ENCODE measurements at places on chromosomes 13 and 19.

DNA sequence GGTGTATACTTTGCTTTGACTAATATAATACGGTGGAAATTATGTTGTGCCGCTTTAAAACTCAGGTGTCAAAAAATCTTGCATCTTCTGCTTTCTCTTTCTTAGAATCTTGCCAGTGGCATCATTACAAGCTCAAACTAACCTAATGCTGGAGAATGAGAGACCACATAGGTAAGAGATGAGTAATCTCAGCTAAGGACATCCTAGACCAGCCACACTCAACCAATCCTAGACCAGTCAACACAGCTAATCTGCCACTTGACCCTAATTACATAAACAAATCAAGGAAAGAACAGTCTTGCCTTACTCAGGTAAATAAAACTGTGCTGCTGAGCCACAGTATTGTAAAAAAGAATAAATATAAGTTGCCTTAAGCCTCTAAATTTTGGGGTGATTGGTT lies 1323.9 kb upstream of the SPRY2 start:
- DNase-seq = no peak

- no peak for DNase-seq
Observed at GRCh38 chr19:17806945-17807344, 12.0 kb downstream of the B3GNT3 start.

GRCh38 chr13:78286748-78287147 lies 316.6 kb downstream of the POU4F1 start:
- DNase-seq = no peak

DNA sequence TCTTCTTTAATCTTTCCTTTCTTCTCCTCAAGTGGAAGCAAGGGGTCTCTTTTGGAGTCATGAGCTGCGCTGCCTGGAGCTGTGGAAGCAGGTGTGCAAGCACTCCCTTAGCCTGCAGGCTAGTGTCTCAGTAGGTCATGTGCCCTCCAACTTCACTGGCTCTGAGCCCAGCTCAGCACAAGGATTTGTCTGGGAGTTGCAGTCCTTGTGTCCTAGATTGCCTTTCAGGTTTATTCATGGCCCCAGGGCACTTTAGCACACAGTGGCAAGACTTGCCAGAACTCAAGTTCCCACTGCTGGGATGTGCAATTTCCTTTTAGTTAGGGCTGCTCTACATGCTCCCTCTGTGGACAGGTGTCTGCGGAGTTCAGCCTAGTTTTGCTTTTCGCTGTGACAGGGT lies 211.7 kb downstream of the LIG4 start:
- no peak for DNase-seq

DNA sequence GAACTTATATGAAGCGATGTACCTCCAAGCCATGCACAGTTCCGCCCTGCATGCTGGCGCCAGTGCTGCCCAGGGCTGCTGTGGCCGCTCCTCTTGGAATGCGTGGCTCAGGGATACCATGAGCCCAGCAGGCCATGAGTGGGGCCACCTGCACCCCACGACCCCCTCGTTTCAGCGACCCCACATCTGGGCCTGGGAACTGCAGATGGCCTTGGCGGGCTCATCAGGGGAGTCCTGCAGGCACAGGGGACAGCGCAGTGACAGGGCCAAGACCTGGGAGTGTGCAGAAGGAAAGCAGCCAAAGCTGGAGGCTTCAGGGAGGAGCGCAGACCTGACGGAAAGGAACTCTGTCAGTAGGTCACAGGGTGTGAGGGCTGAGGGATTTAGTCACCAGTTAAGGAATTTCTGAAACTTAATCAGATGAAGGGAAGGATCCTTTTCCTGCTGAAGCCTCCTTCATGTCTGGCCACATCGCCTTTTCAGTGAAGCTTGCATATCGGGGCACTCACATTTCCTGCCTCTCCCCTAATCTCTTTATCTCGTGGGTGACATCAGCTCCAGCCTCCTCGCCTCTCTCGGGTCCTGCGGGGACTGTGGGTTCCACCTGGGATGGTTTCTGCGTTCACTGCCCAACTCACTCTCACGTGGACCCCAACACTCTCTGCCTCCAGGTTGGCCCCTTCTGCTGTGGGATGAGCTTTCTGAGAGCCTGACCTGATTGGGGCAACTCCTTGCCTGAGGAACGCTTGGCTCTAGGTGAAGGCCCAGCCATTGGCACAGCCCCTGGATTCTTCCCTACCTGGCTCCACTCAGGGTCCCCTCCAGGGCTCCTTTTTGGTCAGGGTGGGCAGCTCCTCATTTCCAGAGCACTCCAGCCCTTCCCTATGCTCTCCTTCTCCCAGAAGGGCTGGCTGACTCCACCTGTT lies 123.5 kb downstream of the CRYL1 start:
- DNase-seq = no peak

DNA sequence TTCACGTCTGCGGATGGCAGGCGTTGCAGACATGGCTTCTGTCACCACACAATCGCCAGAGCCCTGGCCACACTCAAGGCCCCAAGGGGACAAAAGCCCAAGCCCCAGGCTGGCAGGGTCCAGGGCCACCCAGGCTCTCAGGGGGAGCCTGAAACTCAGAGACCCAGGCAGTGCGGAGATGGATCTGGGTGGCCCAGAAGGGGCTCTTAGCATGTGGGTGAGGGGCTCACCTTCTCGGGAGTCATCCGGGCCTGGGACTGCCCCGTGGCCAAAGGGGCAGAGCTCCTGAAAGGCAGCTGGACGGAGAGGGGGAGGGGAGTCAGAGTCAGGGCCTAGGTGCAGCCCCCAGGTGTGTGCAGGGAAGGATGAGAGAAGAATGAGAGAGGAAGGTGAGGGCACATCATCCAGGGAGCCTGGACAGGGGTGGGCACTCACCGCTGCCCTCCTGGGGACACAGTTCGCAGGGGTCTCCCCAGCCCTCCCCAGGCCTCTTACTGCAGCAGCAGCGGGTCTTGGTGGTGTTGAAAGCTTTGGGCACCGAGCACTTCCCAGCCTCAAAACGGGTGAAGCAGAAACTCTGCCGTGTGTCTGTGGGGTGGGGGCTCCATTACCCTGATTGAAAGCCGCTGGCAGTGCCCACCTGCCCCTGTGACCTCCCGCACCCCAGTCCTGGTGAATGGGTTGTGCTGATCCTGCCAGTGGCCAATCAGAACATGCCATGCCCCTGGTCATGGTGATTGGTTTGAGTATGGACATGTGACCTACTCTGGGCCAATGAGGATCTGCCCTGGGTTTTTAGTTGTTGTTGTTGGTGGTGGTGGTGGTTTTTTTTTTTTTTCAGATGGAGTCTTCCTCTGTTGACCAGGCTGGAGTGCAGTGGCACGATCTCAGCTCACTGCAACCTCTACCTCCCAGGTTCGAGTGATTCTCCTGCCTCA lies 37.4 kb downstream of the CCL25 start:
- DNase-seq = no peak

GRCh38 chr13:31053091-31053490 lies 108.6 kb downstream of the HSPH1 start:
- DNase-seq = no peak

GRCh38 chr19:17138937-17139598 lies 63.5 kb downstream of the MYO9B start:
- DNase-seq = no peak
